ENCODE measurements at places on chromosomes 5 and 9.

DNA sequence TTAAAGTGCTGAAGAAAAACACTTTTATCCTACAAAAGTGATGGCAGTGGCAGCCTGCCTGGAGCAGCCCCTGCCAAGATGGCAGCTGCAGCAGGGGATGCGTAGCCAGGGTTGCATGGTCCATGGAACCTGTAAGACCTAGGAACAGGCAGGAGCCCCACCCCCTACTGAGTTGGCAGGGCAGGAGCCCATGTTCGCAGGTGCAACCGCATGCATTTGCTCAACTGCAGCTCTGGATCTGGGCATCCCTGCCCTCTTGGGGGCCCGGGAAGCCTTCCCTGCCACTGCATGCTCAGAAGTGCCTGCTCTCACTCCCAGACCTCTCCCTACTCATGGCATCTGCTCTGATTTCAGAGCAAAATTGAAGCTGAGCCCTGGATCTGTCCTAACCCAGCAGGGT lies 779.6 kb downstream of the CDH18 start:
- no peak for DNase-seq

GRCh38 chr5:109399092-109399759 lies 10.5 kb downstream of the PJA2 start:
- no peak for DNase-seq

- no peak for DNase-seq
Measured at GRCh38 chr5:67360047-67360446, 163.4 kb upstream of the CD180 start.

DNA sequence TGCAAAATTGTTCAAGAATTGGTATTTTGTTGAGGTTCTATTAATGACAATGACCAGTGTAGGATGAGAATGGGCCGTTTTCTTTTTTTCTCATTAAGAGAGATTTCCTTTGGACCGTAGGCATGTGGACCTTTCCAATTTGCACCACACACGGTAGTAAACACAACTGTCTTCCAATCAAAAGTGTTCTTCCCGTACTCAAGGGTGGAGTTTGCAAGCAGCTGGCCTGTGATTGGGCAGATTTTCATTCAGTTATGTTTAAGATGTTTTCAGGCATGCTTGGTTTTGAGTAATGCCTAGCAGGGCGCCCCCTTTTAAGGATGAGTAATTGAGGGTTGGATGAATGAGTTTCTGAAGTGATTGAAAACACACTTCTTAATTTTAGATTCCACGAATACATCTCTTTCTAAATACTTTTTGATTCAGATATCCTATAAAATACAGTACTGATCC lies 2.5 kb downstream of the KDM3B start:
- no peak for DNase-seq

- DNase-seq = no peak
Measured at GRCh38 chr5:6378766-6379103, 388 bp upstream of the MED10 start.

DNA sequence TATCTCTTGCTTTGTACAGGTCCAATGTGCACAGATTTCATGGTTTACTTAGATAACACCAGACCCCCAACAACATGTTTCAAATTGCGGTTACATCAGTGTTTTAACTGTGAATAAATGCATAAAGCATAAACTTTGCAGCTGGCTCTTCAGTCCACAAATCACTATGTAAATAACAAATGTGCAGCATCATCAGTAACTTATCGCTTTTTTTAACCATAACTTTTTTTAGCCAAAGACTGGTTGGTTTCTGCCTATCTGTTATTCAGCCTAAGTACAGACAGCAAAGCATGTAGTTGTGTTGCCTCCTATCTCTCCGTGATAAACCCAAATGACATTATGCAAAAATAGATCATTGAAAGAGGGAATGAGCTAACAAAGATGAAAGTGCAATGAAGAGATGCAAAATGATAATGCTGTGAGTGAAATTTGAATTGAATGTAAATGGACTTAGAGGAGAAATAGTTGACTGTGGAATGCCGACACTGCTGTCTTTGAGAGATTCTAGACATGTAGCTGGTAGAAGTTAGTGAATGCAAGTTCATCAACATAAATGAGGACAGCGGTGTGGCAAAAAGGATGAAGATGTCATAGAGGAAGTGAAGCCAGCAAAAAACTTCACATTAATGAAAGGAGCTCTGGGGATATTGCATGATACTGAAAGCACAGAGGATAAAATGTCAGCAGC lies 108.8 kb downstream of the PDE8B start:
- DNase-seq = no peak

DNA sequence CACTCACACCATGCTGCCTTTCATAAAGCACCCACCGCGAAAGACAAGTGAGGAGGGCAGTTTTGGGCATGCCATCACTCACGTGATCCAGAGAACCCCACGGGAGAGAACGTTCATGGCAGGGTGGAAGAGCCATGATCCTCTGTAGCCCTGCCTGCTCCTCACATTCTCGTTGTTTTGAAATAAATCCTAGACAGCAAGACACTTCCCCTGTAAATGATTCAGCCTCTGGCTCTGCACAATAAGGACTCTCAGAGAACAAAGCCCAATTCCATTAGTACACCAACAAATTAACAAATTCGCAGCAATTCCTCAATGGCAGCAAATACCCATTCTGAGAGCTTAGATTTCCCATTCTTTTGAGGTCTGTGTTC lies 71.5 kb downstream of the WNK2 start:
- DNase-seq = no peak

GRCh38 chr5:148653291-148653835 lies 964 bp downstream of the HTR4 start:
- no peak for DNase-seq

- no peak for DNase-seq
Measured at GRCh38 chr5:76944638-76945037, 8.2 kb upstream of the CRHBP start.

- no peak for DNase-seq
Measured at GRCh38 chr5:86542532-86542931, 75.2 kb upstream of the COX7C start.

DNA sequence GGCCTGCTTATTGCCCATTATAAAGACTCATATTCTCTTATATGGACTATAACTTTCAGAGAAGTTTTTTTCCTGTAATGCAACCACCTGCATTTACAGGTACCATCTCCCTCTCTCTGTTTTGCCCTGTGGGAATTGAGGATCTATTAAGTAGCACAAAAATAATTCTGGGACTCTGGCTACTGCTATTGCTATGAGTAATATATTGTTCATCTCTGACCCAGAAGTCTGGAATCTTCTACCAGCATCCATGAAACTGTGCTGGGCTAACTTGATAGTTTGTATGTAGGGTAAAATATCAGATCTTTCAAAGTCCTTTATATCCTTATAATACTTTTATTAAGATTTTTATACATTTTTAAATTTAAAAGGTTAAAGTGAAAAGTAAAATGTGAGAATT lies 607.2 kb downstream of the EFNA5 start:
- DNase-seq = no peak

DNA sequence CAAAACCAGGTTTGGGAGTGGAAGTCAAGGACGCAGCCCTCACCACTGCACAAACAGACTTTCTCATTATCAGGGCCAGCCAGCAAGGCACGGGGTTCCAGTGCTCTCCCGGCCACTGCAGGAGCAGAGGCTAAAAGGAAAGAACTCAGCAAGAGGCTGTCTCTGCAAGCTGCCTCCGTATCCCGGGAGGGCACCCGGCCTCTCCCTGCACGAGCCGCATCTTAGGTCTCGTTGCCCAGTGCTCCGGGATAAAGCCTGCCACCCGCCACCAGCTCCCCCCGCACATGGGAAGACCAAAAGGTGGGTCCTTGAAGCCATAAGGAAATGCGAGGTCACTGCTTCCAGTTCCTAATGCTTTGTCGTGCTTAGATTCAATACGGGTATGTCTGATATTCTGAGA lies 117.2 kb upstream of the SARDH start:
- no peak for DNase-seq

GRCh38 chr9:81601639-81602623 lies 87.4 kb downstream of the TLE1 start:
- no peak for DNase-seq

GRCh38 chr5:16009256-16009655 lies 170.3 kb downstream of the MARCHF11 start:
- no peak for DNase-seq

DNA sequence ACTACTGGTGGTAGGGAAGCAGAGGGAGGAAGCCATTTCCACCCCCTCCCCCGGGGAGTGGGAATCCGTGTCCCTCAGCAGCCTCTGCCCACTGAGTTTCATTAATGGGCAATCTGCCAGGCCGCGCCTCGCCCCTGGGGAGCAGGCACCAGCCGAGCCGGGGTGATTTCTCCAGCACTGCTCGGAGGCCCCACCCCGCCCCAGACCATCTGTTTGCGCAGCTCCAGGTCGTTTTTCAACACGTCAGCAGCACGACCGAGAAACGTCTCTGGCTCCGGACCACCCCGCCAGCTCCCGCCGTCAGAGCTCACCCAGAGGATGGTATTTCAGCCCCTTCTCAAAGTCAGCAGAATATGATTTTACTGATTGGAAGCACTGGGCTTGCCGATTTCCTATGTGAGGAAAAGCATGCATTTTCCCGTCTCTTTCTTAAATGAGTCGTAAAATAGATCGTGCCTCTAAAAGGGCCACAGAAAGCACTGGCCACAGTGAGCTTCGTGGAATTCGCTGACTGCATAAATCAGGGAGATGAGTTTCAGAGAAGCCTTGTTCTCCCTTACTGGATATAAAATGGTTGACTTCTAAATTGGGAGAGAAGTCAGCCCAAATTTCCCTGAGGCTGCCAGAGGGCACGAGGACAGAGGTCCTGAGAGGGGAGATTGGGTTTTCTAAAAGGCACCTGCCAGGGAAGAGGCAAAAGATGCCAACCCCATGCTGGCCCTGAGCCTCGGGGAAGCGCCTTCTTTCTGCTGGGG lies 47.0 kb downstream of the OLFM1 start:
- no peak for DNase-seq

DNA sequence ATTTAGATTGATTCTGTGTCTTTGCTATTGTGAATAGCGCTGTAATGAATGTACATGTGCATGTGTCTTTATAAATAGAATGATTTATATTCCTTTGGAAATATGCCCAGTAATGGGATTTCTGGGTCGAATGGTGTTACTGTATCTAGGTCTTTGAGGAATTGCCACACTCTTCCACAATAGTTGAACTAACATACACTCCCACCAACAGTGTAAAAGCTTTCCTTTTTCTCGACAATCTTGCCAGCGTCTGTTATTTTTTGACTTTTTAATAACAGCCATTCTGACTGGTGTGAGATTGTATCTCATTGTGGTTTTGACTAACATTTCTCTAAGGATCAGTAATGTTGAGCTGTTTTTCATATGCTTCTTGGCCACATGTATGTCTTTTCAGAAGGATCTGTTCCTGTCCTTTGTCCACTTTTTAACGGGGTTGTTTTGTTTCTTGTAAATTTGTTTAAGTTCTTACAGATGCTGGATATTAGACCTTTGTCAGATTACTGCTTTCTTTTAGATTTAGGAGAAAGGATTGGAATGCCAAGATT lies 125.0 kb upstream of the NR5A1 start:
- DNase-seq = no peak

- no peak for DNase-seq
Measured at GRCh38 chr5:150627731-150628545, 12.5 kb upstream of the SYNPO start.

DNA sequence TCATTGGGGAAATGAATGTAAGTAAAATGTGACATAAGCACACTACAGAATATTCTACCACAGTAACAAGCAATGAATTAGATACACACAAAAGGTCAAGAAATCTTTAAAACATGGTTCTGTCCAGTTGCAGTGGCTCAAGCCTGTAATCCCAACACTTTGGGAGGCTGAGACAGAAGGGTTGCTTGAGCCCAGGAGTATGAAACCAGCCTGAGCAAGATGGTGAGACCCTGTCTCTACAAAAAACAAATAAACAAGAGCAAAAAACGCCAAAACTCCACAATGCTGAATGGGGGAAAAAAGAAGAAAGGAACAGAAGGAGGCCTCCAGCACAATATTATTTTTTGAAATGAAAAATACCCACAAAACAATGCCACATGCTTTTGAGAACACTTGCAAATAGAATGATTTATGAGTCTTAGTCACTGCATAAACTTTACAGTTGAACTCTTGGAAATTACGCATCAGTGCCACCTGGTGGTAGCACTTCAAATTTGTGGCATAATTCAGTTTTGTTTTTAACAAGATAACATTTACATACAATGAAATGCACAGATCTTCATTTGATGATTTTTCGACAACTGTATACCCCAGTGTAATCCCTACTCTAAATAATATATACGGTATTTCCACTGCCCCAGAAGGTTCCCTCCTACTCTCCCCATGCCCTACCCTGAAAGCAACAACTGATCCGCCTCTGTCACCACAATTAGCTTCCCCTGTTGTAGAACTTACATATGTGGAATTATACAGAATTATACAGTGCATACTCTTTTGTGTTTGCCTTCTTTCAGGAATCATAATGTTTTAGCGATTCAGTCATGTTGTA lies 14.4 kb upstream of the SPINK4 start:
- DNase-seq = peak; percentile 15

DNA sequence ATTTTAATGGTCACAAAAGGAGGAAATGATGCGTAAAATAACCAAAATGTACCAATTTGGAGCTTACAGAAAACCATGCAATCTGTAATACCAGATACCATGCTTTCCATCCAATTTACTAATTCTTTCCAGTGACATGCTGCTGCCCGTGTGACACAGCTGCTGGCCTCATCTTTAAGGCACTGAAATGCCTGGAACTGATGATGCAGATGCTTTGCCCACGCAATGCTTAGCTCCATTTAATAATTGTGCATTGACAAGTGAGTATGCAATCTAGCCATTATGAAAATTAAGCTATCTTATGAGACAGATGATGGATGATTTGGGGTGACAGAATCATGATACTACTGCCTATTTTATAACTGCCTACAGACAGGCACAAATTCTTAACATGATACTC lies 169.2 kb upstream of the CTNND2 start:
- no peak for DNase-seq

DNA sequence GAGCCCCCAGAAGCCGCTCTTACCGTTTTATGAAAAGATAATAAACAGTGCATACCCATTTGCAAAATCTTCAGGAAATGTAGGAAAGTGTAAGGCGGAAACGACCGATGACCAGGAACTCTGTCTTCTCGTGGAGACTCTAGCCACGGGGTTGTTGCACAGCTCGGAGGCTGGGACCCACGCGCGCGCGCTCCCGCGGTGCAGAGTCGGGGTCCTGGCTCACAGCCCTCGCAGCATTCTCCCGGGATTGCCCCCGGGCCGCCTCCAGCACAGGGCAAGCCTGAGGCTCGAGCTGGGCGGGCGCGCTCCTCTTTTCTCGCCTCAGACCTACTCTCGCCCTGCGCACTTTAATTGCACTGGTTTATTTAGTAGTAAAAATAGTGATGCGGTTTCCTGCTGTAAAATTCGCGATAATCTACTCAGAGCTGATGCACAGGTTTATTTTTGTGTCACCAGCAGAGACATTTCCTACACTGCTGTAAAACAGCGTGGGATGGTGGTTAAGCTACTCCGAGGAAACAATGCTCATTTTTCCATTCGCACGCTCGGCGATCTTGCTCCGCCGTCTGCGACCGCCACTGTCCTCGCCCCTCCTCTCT lies 15.5 kb downstream of the TRIM7 start:
- no peak for DNase-seq

- DNase-seq = no peak
Measured at GRCh38 chr5:56585461-56585860, 229.9 kb upstream of the MAP3K1 start.

GRCh38 chr5:177035976-177036375 lies 13.5 kb downstream of the ZNF346 start:
- no peak for DNase-seq

GRCh38 chr5:60633341-60633740 lies 66.6 kb downstream of the DEPDC1B start:
- no peak for DNase-seq
